Activated CD8-positive, alpha-beta memory T cell treated with anti-CD3 and anti-CD28 coated beads for 4 hours (primary cell): ENCODE measurements at places on chromosomes 7 and 10.

- DNase-seq, result no peak
These were observed 34.2 kb downstream of the SP4 start for GRCh38 chr7:21462081-21462480.

DNA sequence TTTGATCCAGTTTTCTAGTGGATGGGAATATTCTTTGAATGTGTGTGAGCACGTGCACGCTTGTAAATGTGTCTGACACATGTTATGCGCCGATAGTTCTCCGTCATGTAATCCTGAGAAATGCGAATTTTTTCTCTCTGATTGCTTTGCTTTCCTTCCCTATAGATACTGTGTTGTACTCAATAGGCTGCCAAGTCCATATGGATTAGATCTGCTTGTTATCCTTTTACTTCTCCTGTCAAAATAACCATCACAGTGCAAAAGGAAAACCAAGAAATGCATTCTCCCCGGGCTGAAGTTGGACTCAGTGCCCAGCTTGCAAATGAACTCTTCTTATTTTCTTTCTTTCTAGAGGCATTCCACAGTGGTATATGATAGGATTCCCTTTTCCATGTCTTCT lies 131.9 kb downstream of the KIAA1217 start:
- DNase-seq, result no peak

DNA sequence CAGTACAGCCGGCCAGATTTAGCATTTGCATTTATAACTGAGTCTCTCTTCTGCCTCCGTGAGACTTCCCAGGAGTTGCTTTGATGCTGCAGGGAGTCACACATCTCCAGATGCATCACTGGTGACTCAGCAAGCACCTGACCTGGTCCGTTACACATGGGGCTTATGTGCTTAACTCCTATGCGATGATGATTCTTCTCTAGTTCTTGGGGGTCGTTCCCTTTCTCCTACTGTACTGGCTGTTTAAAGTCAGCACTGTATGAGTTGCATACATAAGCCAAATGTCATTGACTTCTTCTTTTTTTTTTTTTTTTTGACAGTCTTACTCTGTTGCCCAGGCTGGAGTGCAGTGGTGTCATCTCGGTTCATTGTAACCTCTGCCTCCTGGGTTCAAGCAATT lies 13.0 kb upstream of the AKR1E2 start:
- no peak for DNase-seq

DNA sequence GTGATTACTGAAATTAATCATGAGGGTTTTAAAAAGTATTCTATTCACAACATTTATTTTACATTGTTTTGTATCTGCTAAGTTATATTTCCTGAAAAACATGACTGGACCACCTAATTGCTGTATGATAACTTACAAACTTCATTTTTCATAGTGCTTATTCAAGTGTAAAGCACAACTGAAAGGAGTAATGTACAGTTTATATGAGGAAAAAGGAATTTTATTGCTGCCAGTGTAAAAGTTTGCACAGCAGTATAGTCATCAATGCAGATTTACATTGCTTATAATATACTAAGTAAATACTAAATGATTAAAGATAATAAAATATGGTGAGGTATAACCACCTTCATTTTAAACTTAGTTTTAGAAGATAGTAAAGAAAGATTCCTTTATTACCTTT lies 4.0 kb downstream of the PTEN start:
- DNase-seq, result no peak

- no peak for DNase-seq
These were observed 108.0 kb downstream of the DOCK1 start for GRCh38 chr10:127013211-127013656.

- no peak for DNase-seq
These were observed 18.5 kb downstream of the DDIT4 start for GRCh38 chr10:72292223-72292691.

- no peak for DNase-seq
These were observed at the start of gene LRMDA for GRCh38 chr10:75431180-75432111. Gene LRMDA, plus strand, starts transcription at chr10:75431624.

- no peak for DNase-seq
These were observed 12.7 kb downstream of the CHN2 start for GRCh38 chr7:29207162-29207801.

GRCh38 chr10:43759216-43759615 lies 110.5 kb upstream of the ZNF32 start:
- DNase-seq, result no peak

- DNase-seq, result no peak
These were observed 126.5 kb downstream of the SLIT1 start for GRCh38 chr10:97059006-97059871.

DNA sequence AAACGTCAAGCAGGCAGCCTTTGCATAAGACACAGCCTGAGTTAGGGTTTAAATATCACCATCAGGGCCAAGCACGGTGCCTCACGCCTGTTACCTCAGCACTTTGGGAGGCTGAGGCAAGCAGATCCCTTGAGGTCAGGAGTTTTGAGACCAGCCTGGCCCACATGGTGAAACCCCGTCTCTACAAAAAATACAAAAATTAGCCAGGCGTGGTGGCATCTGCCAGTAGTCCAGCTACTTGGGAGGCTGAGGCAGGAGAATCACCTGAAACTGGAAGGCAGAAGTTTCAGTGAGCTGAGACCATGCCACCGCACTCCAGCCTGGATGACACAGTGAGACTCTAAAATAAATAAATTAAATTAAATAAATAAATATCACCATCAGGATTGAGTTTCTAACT lies 33.0 kb downstream of the SRPK2 start:
- no peak for DNase-seq
